Progenitor cell of endocrine pancreas (in vitro differentiated cells): ENCODE measurements at places on chromosomes 2 and 18. TPM values are rescaled to one million over a fixed set of nuclear protein-coding genes. Genes with fewer than 3 reads are reported as not detected.

DNA sequence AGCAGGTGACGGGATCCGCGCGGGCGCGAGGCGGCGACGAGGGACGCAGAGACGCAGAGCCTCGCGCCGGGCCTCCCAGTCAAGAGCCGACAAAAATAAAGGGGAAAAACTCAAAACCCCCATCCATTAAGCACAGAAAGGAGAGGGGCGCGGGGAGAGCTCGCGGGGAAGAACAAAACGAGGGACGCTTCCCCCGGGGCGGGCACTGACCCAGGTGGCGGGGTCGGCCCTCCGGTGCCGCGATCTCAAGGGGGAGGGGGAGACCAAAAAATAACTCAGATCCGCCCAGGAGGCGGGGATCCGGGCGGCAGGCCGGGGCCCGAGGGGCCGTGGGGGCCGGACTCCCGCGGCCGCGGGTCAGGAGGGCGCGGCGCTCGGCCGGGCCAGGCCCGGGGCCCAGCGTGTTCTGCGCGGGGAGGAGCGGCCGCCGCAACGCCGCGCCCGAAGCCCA lies 597 bp downstream of the RNF103 start:
- H3K4me3 ChIP-seq, result peak overlapping the region; percentile 95
- peaks cover 6% of the 10 kb centered on the region for H3K36me3 ChIP-seq
- no peaks in the 10 kb centered on the region for H3K27me3 ChIP-seq
- H3K27ac ChIP-seq, result peak overlapping the region; percentile 98
- peak; percentile 35 for DNase-seq
- peaks cover 18% of the 10 kb centered on the region for H3K4me1 ChIP-seq

- no peaks in the 10 kb centered on the region for H3K36me3 ChIP-seq
- H3K4me3 ChIP-seq, result no peak overlapping the region
- H3K27ac ChIP-seq, result no peak overlapping the region
- peaks cover 2% of the 10 kb centered on the region for H3K4me1 ChIP-seq
- DNase-seq, result no peak
These were observed 45.1 kb downstream of the PIEZO2 start for GRCh38 chr18:11104307-11104706.

- H3K4me1 ChIP-seq, result peaks cover 9% of the 10 kb centered on the region
- H3K4me3 ChIP-seq, result no peak overlapping the region
- no peak overlapping the region for H3K27ac ChIP-seq
- peaks cover 13% of the 10 kb centered on the region for H3K27me3 ChIP-seq
- no peak for DNase-seq
These were observed 172.6 kb upstream of the PIEZO2 start for GRCh38 chr18:11322006-11322405.

The ANKRD44 gene
- total RNA-seq, result 4.0 and 6.0 TPM in 2 replicates

- peaks cover 10% of the 10 kb centered on the region for H3K4me1 ChIP-seq
- peaks cover 14% of the 10 kb centered on the region for H3K36me3 ChIP-seq
- H3K27ac ChIP-seq, result no peak overlapping the region
- no peak for DNase-seq
These were observed 80.1 kb upstream of the NFATC1 start for GRCh38 chr18:79315596-79315995.

GRCh38 chr18:42548493-42548892 lies 567.0 kb downstream of the RIT2 start:
- no peak overlapping the region for H3K27ac ChIP-seq
- peaks cover 2% of the 10 kb centered on the region for H3K36me3 ChIP-seq
- H3K4me3 ChIP-seq, result no peak overlapping the region
- H3K27me3 ChIP-seq, result no peaks in the 10 kb centered on the region

DNA sequence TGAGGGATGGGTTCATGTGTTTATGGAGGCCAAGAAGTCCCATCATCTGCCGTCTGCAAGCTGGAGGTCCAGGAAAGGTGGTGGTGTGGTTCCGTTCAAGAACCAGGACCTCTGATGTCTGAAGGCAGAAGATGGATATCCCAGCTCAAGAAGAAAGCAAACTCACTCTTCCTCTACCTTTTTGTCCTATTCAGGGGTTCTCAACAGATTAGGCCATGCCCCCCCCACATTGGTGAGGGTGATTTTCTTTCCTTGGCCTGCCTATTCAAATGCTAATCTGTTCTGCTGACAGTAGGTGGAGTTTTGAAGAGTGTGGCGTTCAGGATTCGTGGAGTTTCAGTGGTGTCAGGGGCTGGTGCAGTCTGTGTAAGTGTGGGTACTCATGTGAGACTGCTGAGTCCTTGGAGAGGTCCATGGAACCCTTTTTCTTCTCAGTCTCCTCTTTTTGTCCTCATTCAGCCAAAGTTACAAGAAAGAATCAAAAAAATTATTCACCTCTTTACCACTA lies 5.9 kb downstream of the MSL3B start:
- no peak overlapping the region for H3K4me3 ChIP-seq
- no peaks in the 10 kb centered on the region for H3K4me1 ChIP-seq
- H3K27ac ChIP-seq, result no peak overlapping the region
- no peaks in the 10 kb centered on the region for H3K27me3 ChIP-seq
- peaks cover 19% of the 10 kb centered on the region for H3K36me3 ChIP-seq

The MYCN gene
- 15.5 and 17.6 TPM in 2 replicates for total RNA-seq

DNA sequence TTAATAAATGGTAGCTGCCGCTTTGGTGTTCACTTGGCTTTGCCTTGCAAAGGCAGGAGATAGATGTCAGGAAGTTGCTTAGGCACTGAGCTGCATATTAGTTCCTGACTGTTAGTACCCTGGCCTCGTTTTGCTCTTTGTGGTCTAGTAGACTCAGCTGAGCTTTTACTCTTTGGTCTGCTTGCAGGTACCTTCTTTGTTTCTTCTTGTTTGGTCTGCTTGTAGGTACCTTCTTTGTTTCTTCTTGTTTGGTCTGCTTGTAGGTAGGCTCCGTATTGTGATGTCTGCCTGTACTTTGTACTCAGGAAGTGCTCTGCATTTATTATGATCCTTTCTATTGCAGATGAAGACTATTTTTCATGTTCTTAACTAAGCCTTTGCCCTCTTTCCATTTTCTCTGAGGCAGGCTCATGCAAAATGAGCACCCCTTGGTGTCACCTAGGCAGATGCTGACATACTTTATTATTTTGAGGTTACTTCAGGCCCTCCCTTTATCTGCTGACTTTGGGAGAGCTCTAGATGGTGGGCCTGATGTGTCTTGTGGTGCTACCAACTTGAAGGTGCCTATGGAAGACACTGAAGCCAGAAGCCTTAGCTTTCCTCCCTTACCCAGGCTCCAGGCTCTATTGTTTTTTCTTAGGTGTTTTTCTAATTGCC lies 6.0 kb downstream of the RPIA start:
- no peak for DNase-seq
- H3K27ac ChIP-seq, result peak overlapping the region; percentile 46
- peaks cover 18% of the 10 kb centered on the region for H3K36me3 ChIP-seq
- no peaks in the 10 kb centered on the region for H3K27me3 ChIP-seq
- H3K4me3 ChIP-seq, result peak overlapping the region; percentile 17
- peaks cover 30% of the 10 kb centered on the region for H3K4me1 ChIP-seq

DNA sequence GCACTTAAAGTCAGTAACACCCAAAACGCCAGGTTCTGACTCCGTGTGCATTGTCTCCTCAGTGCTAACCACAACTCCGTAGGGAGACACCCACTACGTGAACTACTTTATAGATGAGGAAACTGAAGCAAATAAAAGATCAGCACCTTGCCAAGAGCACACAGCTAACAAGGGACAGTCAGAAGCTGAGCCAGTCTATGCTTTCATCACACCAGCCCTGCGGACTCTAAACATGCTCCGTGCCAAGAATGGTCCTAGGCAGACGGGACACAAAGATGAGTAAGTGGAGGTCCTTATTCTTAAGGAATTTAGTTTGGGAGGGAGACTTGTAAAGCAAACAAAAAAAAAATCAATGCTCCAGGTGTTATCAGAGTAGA lies 9.6 kb downstream of the MBOAT2 start:
- H3K27me3 ChIP-seq, result no peaks in the 10 kb centered on the region
- H3K36me3 ChIP-seq, result no peaks in the 10 kb centered on the region
- H3K4me3 ChIP-seq, result no peak overlapping the region
- peaks cover 48% of the 10 kb centered on the region for H3K4me1 ChIP-seq
